ENCODE measurements at places on chromosomes 6 and 20.

- no peak for DNase-seq
Observed at GRCh38 chr6:75368151-75368779, 83.7 kb upstream of the TMEM30A start.

DNA sequence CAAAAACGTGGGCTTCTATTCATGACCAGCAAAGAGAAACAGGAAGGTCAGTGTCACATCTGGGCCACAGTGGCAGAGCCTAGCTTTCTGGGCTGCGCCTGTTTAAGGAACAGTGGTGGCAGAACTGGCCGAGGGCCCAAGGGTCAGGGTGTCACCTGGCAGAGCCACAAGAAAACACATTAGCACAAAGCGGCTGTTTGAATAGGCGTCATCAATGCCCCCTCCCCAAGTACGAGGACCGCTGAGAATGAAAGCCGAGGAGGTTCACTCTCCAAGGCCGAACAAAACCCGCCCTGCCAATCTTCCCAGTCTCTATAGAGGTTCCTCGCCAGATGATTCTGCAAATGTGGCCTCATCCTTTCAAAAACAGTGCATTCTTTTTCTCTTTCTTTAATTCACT lies 125.2 kb upstream of the TRAF3IP2 start:
- DNase-seq = no peak

- no peak for DNase-seq
Observed at GRCh38 chr6:34521463-34522285, 34.5 kb downstream of the SPDEF start.

- no peak for DNase-seq
Observed at GRCh38 chr20:17466641-17467040, 64.5 kb downstream of the BFSP1 start.

- no peak for DNase-seq
Observed at GRCh38 chr20:17568045-17568788, 1.7 kb upstream of the DSTN start.

Measured in GM13977 (cell line).